ENCODE measurements at places on chromosomes 6 and 20.

DNA sequence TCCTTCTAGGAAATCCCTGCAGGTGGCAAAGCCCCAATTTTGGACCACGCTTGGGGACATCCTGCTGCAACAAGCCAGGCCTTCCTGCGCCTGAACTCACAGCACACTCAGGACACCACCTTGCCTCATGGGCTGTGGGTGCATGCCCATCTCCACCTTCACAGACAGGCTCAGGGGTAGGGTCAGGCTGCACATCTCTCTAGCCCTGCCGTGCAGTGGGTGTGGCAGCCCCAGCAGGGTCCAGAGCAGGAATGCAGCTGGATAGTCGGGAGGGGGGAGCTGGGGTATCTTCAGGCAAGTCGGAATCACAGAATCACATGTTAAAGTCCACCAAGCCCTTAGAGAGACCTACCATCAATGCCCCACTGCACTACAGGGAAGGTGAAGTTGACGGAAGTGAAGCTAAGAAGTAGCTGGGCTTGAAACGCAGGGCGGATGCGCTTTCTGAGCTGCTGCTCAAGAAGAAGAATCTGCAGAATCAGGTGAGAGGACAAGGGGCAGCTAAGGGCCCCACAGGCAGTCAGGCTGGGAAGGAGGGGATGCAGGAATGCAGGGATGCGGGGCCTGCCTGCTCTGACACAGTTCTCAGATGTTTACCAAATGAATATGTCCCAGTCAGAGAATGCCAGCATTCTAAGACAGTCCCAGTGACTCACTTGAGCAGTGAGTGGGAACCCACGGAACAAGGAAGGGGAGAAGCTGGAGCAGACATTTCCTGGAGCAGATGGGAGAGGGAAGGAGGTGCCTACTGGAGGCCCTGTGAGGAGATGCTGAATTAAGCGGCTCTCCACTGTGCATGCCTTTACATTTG, 11.3 kb downstream of the SERPINB6 start:
- no peak for DNase-seq

GRCh38 chr20:58797371-58798338, 53.0 kb downstream of the GNAS-AS1 start:
- DNase-seq = no peak

- no peak for DNase-seq
Measured at GRCh38 chr20:58824843-58825242, 25.9 kb downstream of the GNAS-AS1 start.

- no peak for DNase-seq
Measured at GRCh38 chr6:138728662-138729061, 44.9 kb upstream of the CCDC28A start.

- no peak for DNase-seq
Measured at GRCh38 chr6:133553652-133554051, 312.5 kb downstream of the EYA4 start.

- DNase-seq = no peak
Measured at GRCh38 chr6:109852713-109853112, 125.4 kb upstream of the GPR6 start.

- no peak for DNase-seq
Measured at GRCh38 chr6:163708466-163708865, 293.9 kb downstream of the QKI start.

- no peak for DNase-seq
Measured at GRCh38 chr20:4018023-4018748, 2.8 kb upstream of the RNF24 start.

GRCh38 chr6:148874698-148875293, 128.0 kb downstream of the UST start:
- DNase-seq = no peak

DNA sequence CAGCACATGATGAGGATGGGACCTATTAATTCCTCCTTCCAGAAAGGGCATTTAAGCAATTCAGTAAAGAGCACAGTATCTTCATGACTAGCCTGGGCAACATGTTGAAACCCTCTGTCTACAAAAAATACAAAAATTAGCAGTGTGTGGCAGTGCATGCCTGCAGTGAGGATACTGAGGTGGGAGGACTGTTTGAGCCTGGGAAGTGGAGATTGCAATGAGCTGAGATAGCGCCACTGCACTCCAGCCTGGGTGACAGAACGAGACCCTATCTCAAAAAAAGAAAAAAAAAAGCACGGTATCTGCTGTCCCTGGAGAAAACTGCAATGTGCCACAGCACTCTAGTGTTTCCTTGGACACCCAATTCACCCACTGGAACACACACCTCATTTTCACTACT, 18.4 kb downstream of the SAMD3 start:
- no peak for DNase-seq

- no peak for DNase-seq
Measured at GRCh38 chr6:136294621-136295020, 5.0 kb upstream of the BCLAF1 start.

DNA sequence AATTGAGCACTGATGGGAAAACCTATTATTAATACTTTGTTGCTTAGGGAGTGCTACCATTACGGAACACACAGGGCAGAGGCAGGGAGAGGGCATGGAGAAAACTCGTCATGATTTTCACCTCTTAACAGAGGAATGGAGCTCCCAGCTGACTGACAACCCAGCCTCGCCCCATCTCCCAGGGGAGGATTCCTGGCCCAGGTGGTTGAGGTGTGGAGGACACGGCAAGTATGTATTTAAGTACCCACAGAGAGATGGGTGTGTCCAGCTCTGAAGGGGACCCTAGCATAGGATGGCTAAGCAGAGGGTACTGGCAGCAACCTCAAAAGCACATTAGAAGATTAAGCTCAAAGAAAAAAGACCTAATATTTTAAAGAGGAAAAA, 261.9 kb upstream of the MOCS1 start:
- no peak for DNase-seq

- DNase-seq = no peak
Measured at GRCh38 chr20:3651204-3651962, 11.8 kb downstream of the GFRA4 start.

GRCh38 chr20:38806855-38807655, 1.6 kb downstream of the PPP1R16B start:
- DNase-seq = peak; percentile 32

- no peak for DNase-seq
Measured at GRCh38 chr20:32493356-32493755, 91.8 kb downstream of the NOL4L start.

DNA sequence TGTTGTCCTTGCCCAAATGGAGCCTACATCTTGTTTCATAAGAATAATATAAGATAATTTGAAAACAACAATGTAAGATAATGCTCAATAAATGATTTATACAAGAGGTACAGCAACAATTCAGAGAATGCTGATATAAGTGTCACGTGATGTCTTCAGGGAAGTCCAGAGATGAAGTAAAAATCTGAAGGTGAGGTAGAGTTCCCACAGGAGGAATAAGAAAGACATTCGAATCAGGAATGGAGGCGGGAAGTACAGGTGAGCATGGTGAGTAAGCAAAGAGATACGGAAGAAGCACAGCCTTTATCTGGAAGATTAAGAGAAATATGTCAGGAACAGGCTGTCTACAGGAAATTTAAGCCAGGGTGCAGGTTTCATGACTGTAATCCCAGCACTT, 165.9 kb upstream of the MARCKS start:
- no peak for DNase-seq

GRCh38 chr20:43590036-43590391, 723 bp upstream of the IFT52 start:
- DNase-seq = no peak

DNA sequence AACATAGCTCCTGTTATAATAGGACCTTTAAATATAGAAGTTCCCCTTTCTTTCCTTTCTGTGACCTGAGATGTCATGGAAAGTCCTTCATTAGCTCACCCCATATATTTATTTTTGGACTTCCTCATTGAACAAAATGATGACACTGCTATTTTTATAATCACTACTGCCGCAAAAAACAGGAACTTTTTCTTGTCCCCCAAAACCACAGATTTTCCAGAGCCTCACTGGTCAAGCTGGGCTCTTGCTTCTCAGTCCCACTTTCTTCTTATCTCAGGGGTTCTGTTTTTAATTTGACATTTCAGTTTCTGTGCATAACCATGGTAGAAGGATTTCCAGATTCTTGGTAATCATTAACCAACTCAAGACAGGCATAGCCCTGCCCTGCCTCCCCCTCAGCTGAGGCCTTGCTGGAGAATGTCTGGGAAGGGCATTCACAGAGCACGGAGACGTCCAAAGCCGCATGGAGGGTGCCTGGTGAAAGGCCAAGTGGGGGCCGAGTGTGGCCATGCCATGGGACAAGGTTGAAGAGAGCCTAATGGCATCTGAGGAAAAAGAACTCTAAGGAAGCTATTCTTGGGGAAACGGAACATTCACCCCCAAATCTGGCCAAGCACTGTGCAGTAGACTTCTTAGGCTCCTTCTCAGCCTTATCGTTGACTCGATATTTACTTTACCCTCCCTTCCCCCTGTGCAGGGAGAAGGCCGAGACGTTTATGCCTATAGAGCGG, 73.7 kb downstream of the EDN1 start:
- DNase-seq = no peak

DNA sequence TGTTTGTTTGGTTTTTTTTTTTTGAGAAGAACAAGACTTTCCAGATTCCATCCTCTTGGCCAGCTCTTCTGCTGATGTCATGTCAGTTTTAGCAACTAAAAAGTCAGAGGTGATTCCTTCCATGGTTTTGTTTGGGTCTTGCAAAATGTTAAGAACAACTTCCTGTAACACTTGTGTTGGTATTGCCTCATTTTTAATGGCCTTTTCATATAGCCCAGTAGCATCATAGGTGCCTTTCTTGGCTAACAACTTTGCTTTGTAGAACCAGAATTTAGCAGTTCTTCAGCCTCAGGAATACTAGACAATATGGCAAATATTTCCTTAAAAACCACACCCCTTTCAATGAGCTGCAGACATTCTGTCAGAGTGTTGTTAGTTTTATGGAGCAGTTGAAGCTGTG, 99.5 kb upstream of the SIRPG start:
- DNase-seq = no peak

DNA sequence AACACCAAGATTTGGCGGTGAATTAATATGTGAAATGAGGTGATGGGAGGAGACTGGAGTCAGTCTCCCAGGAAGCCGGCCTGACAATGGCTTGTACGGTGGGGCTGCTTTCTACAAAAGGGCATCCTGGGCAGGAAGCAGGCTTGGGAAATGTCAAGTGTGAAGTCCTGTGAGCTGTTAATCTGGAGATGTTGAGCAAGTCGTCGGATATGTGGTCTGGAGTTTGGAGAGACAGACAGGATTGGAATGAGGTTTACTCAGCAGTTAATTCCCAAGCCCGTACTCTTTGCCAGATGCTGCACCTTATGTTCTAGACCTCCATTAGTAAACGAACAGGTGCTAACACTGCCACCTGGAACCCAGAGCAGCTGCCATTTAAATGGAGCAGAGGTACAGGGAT, 107.7 kb upstream of the FOXC1 start:
- no peak for DNase-seq

- DNase-seq = no peak
Measured at GRCh38 chr6:131060311-131060710, 2.7 kb downstream of the EPB41L2 start.

- DNase-seq = peak; percentile 86
Measured at GRCh38 chr6:89117211-89118108, at the start of gene SRSF12. Gene SRSF12 (minus strand): TSS chr6:89118071. CDS start chr6:89117887, 184 bp downstream.

GRCh38 chr6:70379473-70380013, 33.8 kb upstream of the FAM135A start:
- DNase-seq = no peak

DNA sequence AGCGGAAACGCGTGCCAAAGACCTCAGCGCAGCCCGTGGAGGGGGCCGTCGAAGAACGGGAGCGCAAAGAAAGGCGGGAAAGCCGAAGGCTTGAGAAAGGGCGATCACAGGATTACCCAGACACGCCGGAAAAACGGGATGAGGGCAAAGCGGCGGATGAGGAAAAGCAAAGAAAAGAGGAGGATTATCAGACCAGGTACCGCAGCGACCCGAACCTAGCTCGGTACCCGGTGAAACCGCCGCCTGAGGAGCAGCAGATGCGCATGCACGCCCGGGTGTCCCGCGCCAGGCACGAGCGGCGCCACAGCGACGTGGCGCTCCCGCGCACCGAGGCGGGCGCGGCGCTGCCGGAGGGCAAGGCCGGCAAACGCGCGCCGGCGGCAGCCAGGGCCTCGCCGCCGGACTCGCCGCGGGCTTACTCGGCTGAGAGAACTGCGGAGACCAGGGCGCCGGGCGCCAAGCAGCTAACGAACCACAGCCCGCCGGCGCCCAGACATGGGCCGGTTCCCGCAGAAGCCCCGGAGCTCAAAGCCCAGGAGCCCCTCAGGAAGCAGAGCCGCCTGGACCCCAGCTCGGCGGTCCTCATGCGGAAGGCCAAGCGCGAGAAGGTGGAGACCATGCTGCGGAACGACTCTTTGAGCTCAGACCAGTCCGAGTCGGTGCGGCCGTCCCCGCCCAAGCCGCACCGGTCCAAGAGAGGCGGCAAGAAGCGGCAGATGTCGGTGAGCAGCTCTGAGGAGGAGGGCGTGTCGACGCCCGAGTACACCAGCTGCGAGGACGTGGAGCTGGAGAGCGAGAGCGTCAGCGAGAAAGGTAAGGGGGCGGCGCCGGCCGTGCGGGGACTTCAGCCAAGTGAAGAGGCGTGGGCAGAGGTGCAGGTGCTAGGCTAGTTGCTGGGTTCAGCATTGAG, 296.2 kb downstream of the RIMS1 start:
- peak; percentile 15 for DNase-seq
